BJ (cell line): ENCODE measurements at places on chromosomes 2 and 18.

- DNase-seq: no peak
Observed at GRCh38 chr2:160324917-160325316, 124.8 kb upstream of the ITGB6 start.

- no peak for DNase-seq
Observed at GRCh38 chr2:120290737-120291136, 38.1 kb downstream of the RALB start.

DNA sequence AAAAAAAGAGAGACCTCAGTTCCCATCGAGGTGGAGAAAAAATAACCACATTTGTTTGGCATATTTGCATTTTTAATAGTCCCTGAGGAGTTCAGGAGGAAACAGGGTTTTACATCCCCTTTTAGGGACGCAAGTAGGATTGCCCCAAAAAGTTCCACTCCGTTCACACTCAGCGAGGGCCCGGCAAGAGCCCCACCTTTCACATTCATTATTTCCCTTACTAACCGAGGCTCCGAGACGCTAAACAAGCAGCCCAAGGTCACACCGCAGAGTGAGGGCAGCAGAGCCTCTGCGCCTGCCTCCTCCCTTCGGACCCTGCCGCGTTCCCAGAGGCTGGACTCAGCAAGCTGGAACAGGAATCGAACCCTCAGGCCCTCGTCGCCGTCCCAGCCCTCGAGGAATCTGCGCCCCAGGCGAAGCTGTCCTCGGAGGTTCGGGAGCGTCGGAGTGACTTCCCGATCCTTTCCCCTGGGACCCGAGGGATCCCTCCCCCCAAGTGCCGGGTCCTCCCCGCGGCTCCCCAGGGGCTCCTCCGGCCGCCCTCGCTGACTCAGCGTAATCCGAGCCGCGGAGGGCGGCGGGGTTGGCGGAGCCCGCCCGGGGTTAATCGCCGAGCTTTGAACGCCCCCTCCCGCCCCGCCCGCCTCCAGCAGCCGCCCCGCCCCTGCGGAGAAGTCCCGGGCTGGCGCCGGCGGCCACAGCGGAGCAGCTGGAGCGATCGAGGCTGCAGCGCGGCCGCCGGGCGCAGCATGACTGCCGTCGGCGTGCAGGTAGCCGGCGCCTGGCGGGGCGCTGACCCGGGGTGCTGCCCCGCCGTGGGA lies at the start of gene TMEM37:
Gene TMEM37, plus strand, starts transcription at position 700 of the 821 bp plus-strand sequence. Its CDS starts 50 bp downstream, at position 750.
- no peak for DNase-seq

- no peak for DNase-seq
Observed at GRCh38 chr2:229269941-229270340, 1.1 kb downstream of the PID1 start.
